ENCODE measurements at places on chromosomes 3 and 15.

DNA sequence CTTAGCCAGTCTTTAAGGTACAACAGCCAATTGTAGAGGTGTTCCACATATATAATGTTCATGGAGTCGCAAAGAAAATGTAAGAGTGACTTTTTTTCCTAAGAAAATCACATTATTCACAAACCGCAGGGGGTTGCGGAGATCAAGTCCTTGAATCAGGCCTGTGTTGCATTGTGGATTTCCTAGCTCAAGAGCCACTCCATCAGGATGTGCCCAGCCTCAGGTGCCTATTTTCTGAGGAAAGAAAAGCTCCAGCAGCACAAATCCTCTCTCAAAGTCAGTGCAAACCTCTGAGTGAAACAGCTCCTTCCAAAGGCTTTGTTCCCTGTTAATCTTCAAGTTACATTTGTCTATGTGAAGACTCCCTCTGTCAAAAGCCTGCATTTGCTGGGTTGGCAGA, 349.4 kb downstream of the CLSTN2 start:
- DNase-seq, result no peak

DNA sequence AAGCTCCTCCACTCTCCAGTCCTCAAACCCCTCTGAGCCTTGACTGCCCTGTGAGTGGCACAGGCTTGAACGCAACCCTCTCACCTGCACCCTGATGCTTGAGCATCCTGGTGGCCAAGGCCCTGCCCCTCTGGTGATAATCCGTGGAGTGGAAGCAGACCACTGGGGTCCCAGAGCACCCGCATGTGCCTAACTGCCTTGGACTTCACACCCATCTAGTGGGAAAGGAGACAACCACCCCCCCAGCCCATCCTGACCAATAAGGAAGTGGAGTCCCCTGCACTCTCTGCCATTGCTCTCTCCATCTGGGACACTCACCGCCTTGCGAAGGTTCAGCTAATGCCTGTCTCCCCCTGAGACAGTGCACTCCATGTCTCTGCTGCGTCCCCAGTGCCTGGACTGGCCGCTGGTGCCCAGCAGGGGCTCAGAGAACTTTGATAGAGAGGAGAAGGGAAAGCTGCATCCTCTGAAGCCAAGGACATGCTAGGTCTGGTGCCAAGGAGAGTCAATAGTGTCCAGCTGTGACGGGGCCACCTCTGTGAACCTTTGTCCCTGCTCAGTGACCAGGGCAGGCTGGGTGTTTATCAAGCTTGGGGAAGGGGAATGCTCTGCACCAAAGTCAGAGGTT, 3.4 kb downstream of the KLF15 start:
- DNase-seq, result no peak

- no peak for DNase-seq
Observed at GRCh38 chr3:50388016-50388719, 28.8 kb upstream of the TMEM115 start.

DNA sequence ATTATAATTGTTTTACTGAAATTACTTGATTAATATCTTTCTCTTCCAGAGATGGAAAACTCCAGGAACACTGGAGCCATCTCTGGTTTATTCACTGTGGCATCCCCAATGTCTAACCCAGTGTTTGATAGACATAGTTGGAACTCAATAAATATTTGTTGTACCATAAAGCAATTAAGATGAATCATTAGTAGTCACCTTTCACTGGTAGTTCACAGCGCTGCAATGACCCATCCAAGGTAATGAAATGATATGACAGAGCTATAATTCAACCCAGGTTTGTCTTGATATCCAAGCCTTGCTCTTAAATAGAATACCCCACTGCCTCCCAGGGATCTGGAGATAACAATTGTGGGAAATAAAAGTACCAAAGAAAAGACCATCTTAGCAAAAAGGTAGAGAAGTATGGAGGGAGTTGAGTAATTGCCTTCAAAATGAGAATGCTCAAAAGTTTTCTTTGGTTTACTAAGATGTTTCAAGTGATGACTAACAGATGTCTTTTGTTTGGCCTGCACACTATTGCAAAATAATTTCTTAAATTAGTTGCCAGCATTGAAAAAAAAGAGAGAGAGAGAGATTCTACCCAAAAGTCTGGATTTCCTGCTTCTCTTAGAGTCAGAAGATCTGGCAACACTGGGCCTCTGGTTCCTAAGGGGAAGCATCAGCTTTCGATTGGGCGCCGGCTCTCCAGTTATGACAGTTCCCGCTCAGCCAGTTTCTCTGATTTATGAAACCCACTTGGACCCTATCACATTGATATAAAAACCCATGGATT, 348.5 kb downstream of the ERC2 start:
- DNase-seq, result peak; percentile 86

GRCh38 chr15:94455297-94455696, 223.9 kb downstream of the MCTP2 start:
- DNase-seq, result no peak

DNA sequence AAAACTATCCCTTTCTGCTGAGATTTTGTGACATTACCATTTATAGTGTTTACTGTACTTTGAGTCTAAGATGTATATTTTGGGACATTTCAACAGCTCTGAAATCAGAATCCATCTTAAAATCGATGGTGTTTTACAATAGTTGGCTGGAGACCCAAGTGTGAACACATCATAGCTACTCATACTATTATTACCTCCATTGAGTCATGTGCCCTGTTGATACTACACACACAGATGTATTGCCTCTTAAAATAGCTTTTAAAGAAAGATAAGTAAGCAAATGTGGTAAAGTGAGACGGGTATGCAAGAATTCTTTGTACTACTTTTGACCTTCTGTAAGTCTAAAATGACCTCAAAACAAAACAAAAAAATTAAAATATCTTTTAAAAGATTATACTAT, 6.7 kb downstream of the LMOD3 start:
- peak; percentile 13 for DNase-seq

- no peak for DNase-seq
Observed at GRCh38 chr3:26281284-26281985, 341.1 kb upstream of the LRRC3B start.

GRCh38 chr3:160586679-160587078, 21.3 kb upstream of the KPNA4 start:
- DNase-seq, result no peak

DNA sequence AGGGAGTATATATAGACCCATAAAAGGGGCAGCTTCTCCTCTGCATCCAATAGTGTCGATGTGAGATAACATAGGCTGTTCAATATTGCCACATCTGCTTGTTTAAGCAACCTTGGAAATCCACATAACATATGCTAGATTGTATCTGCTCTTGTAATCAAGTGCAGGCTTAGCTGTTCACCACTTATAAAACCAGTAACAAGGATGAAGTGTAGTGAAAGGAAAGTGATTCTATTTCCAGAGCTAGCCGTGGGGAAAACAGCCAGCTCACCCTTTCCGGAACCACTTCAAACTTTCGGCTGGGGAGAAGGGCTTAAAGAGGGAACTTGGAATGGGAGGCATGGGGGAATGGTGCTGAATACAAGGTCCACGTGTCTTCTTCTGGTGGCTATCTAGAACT, 204.0 kb downstream of the TAFA4 start:
- DNase-seq, result no peak

Measured in AG10803 (cell line).